ENCODE measurements at places on chromosomes 3 and 15. TPM values are rescaled to one million over a fixed set of nuclear protein-coding genes. Genes with fewer than 3 reads are reported as not detected.

EIF4E3 gene
- total RNA-seq = 59.4 TPM

DLEC1 gene
- total RNA-seq = 0.60 TPM

CTXN2 gene
- not detected for total RNA-seq

LXN gene
- 9.4 TPM for total RNA-seq

CLSTN2 gene
- total RNA-seq = not detected

ITPR1 gene
- total RNA-seq = 57.3 TPM

TM4SF4 gene
- total RNA-seq = not detected

IL17RE gene
- 1.3 TPM for total RNA-seq

CCR8 gene
- 0.55 TPM for total RNA-seq

GOLGA8G gene
- total RNA-seq = not detected

ATOSA gene
- 30.5 TPM for total RNA-seq

GRAMD1C gene
- total RNA-seq = 0.70 TPM

C3orf18 gene
- total RNA-seq = 58.5 TPM

LNP1 gene
- total RNA-seq = 1.4 TPM

TUSC7 gene
- not detected for total RNA-seq

THAP10 gene
- total RNA-seq = not detected

SLC24A5 gene
- not detected for total RNA-seq

DNAJA4 gene
- total RNA-seq = 29.7 TPM

NRROS gene
- 37.5 TPM for total RNA-seq

HRH1 gene
- total RNA-seq = 0.18 TPM

CASR gene
- not detected for total RNA-seq

CYP8B1 gene
- not detected for total RNA-seq

WDR93 gene
- total RNA-seq = not detected

MORC1 gene
- total RNA-seq = not detected

PPP1R14D gene
- total RNA-seq = not detected

VPS8 gene
- total RNA-seq = 51.8 TPM

NTRK3 gene
- not detected for total RNA-seq

MYH15 gene
- 0.13 TPM for total RNA-seq

NANOGP8 gene
- total RNA-seq = not detected

All from activated CD8-positive, alpha-beta T cell treated with anti-CD3 and anti-CD28 coated beads, Interleukin-2, amount 10 ng/mL, durations not matched to agents 7 days and 5 days (primary cell).